ENCODE measurements at places on chromosomes 4 and X.

GRCh38 chrX:97026406-97026805 is 142.7 kb downstream of the RPA4 start:
- no peak for DNase-seq

DNA sequence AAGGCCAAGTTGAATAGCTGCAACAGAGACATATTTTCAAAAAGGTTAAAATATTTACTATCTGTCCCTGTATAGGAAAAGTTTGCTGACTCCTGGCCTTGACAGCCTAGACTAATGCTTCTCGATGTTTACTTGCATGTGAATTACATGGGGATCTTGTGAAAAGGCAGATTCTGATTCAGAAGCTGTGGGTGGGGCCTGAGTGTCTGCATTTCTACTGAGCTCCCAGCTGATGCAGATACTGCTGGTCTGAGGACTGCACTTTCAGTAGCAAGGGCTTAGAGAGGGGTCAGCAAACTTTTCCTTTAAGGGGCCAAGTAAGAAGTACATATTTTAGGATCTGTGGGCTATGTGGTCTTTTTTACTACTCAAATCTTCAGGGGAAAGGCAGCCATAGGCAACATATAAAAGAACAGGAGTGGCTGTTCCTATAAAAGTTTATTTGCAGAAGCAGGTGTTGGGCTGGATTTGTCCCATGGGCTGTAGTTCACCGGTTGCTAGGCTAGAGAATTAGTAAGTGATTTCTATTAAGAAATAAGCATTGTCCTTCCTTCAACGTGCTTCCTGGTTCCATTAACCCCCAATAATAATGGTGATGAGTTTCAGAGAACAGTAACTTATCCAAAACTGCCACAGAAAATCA is 97.2 kb upstream of the PDE5A start:
- no peak for DNase-seq

DNA sequence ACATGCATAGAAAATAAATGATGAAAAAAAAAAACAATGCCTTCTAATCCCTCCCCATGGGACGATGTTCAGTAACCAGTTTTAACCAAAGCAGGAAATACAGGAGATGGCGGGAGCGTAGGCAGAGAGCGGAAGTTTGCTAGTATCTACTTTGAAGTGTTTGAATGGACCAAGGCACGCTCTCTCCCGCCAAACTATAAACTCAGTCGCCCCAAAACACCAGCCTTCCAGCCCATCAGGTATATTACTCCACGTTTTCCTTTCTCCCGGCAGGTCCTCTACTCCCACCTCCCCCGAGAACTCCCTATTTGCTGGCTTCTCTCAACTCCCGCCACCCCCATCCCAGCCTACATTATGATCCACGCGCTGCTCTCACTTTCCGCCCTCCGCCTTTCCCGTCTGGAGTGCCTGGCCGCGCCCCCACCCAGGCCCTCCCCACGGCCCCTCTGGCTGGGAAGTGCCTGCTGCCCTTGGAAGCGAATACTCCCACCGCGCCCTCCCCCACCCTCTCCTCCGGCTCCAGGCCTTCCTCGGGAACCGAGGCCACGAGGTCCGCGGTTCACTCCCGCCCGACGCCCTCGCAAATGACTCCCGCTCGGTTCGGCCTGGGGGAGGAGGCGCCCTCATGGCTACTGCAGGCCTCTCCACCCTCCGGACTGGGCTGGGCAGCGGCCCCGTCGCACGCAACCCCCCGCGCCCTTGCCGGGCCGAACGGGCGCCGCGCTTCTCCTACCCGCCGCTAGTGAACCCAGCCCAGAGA is 723 bp downstream of the DHX15 start:
- DNase-seq, result no peak

GRCh38 chr4:42489095-42489494 is 91.8 kb downstream of the SHISA3 start:
- no peak for DNase-seq

DNA sequence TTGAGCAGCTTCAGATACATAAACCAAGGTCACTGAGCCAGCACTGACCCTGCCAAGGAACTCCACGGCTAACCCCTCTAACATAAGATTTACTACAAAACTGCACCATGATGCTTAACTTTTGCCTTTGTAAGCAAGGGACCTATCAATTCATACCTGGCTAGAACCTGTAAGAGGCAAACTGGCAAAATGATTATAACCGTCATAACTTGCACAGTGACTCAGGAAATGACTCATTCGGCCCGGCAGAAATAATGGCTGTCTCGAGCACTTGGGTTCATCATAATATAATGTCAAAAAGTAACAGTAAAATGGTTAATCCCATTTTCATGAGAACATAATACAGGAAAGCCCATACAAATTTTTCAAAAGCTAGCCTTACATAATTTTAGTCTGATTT is 17.2 kb downstream of the RASGEF1B start:
- no peak for DNase-seq

Measured in stromal cell of bone marrow (primary cell).